ENCODE measurements at places on chromosomes 3 and 15.

GRCh38 chr3:94065819-94066480, 3.1 kb downstream of the NSUN3 start:
- no peak for DNase-seq

- DNase-seq, result no peak
Observed at GRCh38 chr3:175222356-175222755, 363.2 kb downstream of the NAALADL2 start.

DNA sequence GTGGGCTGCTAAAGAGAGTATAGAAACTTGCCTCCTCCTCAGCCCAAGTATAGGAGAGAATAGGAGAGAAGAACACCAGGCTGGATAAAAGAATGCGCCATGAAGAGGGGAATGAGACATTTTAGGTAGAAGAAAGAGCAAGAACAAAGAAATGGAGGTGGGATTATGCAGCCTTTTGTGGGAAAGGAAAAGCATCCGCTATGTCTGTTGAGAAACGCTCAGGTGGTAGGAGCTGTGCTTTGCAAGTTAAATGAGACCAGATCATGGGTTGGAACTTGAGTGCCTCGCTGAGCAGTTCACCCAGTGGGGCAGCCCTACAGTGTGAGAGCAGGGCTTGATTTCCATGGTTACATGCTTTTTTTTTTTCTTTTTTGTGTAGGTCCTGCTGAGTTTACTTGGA, 11.5 kb upstream of the RTP1 start:
- DNase-seq, result no peak

GRCh38 chr15:39782441-39783138, at the start of gene FSIP1:
Gene FSIP1 (minus strand): TSS chr15:39782841. CDS start chr15:39776524, 6,317 bp downstream.
- DNase-seq, result peak; percentile 91

DNA sequence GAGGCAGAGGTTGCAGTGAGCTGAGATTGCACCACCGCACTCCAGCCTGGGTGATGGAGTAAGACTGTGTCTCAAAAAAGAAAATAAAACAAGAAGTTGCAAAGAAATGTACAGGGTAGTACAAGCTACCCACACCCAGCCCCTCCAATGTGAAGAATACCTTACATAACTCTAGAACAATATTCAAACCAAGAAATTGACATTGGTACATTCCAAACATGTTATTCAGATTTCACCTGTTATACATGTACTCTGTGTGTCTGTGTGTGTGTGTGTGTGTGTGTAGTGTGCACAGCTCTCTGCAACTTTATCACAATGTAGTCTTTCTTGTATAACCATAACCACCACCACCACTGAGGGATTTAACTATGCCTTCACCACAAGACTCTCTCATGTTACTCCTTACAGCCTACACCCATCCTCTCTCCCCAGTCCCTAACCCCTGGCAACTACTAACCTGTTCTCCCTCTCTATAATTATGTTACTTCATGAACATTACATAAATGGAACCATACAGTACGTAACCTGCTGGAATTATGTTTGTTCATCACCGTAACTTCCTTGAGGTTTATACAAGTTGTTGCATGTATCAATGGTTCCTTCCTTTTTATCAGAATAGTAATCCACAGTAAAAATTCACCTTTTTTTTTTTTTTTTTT, 16.2 kb upstream of the TJP1 start:
- DNase-seq, result no peak

GRCh38 chr3:45910892-45911291, 24.5 kb downstream of the CCR9 start:
- DNase-seq, result no peak
